ENCODE measurements at places on chromosomes 4 and X.
A peak's percentile ranks its signal among the peaks of the same experiment; 100 is the strongest.

DNA sequence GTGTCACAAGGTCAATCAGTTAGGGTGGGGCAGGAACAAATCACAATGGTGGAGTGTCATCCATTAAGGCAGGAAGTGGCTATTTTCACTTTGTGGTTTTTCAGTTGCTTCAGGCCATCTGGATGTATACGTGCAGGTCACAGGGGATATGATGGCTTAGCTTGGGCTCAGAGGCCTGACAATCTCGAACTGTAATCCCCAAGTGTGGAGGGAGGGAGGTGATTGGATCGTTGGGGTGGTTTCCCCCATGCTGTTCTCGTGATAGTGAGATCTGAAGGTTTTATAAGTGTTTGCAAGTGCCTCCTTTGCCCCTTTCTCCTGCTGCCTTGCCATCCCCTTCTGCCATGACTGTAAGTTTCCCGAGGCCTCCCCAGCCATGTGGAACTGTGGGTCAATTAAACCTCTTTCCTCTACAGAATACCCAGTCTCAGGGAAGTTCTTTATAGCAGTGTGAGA lies 36.7 kb upstream of the STS start:
- DNase-seq = no peak

DNA sequence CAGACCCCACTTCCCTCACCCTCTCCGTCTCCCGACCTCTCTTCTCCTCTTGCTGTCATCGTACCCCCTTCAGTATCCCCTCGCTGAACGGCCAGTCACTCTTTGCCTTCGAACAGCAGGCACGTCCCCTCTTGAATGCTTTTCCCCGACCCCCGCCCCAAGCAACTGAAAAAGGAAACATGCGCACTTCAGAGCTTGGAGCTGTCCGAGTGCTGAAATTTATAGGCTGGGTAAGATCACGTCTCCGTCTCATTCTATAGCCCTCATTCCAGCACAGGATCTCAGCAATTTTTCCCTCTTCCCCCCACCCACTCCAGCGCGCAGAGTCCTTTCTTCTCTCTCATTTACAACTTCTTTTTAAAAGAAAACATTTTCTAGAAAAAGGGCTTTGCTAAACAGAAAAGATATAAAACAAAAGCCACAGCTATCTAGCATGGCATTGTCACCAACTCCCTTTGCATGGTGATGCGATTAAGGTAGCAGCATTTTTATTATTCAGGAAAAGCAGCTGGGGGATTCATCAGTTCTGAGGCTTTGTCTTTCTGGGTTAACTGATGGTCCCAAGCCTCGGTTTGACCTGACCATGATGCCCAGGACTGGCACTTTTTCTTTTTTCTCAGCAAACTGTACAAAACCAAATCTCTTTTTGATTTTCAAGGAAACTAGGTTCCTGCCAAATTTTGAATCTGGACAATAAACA lies at the start of gene GLRA2:
GLRA2 (plus strand) TSS at position 247 of the 700 bp plus-strand sequence. CDS start 522 bp downstream, outside the sequence.
- no peak for DNase-seq

GRCh38 chrX:19686876-19687275 lies 171.6 kb upstream of the MAP3K15 start:
- DNase-seq = no peak

- DNase-seq = no peak
Observed at GRCh38 chr4:7775396-7775795, 164.3 kb downstream of the AFAP1 start.

DNA sequence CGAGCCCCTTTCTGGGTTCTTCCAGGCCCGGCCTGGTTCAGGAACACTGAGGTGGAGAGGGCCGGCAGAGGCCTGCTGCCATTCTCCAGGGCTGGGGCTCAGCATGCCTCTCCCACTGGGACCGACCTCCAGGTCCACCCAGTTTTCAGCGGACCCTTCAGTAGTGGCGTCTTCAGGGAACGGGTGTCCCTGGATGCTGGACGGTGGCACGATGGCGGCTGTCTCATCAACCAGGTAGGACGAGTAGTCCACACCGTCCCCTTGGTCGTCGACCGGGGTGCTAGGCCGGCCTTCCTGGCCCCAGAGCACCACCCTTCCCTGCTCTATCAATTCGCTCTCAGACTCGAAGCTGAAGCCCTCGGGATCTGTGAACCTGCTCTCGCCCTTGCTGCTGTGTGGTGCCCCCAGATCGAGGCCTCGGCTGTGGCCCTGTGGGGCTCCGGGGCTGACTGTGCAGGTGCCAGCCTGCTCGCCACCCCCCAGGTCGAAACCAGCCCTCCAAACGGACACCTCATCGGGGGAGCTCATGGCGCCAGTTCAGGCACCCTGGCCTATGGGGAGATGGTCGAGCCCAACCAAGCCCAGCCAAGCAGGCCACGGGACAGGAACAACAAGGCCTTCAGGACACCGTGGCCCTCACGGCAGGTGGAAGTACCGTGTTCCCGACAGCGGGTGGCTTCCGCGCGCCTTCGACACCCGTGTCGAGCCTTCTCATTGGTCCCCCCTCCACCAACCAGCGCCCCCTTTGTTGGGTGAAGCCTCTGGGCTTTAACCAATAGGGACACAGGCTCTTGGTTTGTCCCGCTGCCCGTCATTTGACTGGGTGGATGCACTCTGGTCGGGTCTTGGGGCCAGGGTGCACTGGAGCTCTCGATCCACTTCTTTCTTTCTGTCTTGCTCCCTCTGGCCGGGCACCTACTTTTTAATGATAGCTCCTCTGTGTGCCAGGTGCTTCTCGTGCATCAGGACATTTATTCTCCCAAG lies 814 bp upstream of the LOC101059915 start:
- no peak for DNase-seq

GRCh38 chr4:107885865-107886264 lies 45.5 kb upstream of the CYP2U1 start:
- DNase-seq = no peak

DNA sequence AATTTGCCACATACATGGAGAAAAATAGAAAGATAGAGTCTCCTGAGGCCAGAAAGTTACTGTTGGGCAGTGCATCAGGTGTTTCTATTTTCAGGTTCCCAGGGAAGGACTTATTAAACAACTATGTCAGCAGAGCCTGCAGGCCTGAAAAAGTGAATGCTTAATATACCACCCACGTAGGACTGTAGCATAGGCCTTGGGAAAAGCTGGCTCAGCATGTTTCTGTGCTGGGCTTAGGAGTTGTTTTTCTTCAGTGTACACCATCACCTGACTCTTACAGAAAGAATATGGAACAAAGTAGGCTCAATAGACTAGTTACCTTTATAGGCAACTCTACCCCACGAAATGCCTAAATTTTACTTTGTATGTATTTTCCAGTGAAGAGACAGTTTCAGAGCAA lies 1385.9 kb downstream of the FAM133A start:
- DNase-seq = no peak

GRCh38 chr4:186772936-186773487 lies 49.4 kb upstream of the FAT1 start:
- DNase-seq = no peak

GRCh38 chrX:121064579-121064978 lies 17.2 kb downstream of the GLUD2 start:
- DNase-seq = no peak

GRCh38 chr4:99062120-99062519 lies 26.5 kb downstream of the ADH5 start:
- DNase-seq = no peak

GRCh38 chr4:71130827-71131603 lies 137.6 kb downstream of the DCK start:
- no peak for DNase-seq

- DNase-seq = no peak
Observed at GRCh38 chr4:4329496-4329895, 39.4 kb downstream of the ZBTB49 start.

- DNase-seq = no peak
Observed at GRCh38 chrX:20267931-20268701, 1.4 kb upstream of the RPS6KA3 start.

- no peak for DNase-seq
Observed at GRCh38 chrX:142804085-142804484, 221.6 kb upstream of the SPANXN4 start.

DNA sequence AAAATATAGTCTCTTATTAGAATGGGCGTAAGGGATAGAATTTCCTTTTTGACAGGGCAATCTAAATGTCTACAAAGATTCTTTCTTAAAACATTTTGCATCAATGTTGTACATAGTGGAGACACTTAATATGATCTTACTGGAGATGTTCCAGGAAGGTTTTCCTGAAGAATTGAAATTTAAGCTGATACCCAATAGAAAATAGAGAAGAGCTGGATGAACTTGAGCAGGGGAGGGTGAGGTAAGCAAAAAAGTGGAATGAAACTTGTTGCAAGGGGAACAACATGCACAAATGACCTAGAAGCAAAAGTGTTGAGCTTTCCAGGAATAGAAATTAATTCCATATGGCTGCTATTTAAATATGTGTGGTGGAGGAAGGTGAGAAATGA lies 19.7 kb downstream of the SLAIN2 start:
- no peak for DNase-seq

- no peak for DNase-seq
Observed at GRCh38 chr4:123682931-123683330, 286.3 kb downstream of the SPRY1 start.

- DNase-seq = no peak
Observed at GRCh38 chr4:144645102-144645630, 790 bp upstream of the HHIP start.

DNA sequence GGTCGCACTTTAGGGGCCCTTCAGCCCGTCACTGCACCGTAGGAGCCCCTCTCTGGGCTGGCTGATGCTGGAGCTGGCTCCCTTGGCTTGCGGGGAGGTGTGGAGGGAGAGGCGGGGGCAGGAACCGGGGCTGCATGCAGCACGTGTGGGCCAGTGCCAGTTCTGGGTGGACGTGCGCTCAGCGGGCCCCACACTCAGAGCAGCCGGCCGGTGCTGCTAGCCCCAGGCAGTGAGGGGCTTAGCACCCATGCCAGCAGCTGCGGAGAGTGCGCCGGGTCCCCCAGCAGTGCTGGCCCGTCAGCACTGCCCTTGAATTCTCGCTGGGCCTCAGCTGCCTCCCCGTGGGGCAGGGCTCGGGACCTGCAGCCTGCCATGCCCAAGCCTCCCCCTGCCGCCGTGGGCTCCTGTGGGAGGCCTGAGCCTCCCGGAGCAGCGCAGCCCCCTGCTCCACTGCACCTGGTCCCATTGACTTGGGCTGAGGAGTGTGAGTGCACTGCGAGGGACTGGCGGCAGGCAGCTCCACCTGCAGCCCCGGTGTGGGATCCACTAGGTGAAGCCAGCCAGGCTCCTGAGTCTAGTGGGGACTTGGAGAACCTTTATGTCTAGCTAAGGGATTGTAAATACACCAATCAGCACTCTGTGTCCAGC lies 108.8 kb upstream of the RASGEF1B start:
- DNase-seq = no peak

DNA sequence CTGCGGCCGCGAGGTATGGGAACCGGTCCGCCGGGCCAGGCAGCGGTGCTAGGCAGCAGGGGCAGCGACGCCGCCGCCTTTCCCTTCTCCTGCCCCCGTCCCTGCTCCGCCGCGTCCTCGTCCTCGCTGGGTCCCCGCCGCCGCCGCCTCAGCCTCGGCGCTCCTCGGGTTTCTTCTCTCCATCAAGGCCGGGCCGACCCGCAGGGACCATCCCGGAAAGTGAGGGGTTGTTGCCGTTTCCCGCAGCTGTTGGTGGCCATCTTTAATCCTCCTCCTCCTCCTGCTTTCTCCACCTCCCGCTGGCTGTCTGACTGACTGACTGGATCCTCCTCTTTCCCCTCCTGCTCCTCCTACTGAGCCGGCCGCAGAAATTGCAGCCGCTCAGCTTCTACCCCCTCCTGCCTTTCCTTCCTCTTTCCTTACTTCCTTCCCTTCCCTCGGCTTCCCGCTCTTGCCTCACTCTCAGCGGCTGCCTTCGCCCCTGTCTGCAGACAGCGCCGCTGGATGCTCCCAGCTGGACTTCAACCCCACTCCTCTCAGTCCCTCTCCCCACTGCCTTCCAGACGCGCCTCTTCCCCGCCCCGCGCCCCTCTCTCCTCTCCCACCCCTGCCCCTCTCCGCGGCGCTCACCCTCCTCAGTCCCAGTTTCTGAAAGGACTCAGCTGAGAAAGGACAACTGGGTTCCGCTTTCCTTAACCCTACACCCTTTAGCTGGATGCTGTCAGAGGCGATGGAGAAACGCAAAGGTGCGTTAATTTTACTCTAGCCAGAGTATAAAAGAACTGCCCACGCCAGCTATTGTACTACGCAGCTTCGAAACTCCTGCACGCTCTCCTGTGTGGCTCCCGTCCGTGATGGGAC lies at the start of gene WDFY3:
WDFY3 (minus strand) TSS at position 309 of the 861 bp plus-strand sequence. CDS start 106,099 bp downstream, outside the sequence.
- peak; percentile 69 for DNase-seq

DNA sequence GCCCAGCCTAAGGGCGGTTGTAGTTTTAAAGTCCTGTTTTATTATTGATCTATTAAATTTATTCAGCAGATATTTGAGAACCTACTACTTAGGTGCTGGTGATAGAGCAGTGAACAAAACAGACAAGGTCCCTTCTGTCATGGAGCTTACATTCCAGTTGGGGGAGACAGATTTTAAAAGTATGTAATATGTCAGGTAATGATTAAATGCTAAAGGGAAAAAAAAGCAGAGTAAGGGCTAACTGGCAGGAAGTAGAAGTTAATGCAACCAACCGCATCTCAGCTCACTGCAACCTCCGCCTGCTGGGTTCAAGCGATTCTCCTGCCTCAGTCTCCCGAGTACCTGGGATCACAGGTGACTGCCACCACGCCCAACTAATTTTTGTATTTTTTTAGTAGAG lies 7.8 kb upstream of the MCUB start:
- no peak for DNase-seq

- DNase-seq = no peak
Observed at GRCh38 chr4:24413311-24413784, 171.0 kb downstream of the DHX15 start.

GRCh38 chr4:21806991-21807390 lies 141.6 kb downstream of the KCNIP4 start:
- DNase-seq = no peak

GRCh38 chrX:18981124-18981807 lies 2.6 kb downstream of the PHKA2 start:
- no peak for DNase-seq

DNA sequence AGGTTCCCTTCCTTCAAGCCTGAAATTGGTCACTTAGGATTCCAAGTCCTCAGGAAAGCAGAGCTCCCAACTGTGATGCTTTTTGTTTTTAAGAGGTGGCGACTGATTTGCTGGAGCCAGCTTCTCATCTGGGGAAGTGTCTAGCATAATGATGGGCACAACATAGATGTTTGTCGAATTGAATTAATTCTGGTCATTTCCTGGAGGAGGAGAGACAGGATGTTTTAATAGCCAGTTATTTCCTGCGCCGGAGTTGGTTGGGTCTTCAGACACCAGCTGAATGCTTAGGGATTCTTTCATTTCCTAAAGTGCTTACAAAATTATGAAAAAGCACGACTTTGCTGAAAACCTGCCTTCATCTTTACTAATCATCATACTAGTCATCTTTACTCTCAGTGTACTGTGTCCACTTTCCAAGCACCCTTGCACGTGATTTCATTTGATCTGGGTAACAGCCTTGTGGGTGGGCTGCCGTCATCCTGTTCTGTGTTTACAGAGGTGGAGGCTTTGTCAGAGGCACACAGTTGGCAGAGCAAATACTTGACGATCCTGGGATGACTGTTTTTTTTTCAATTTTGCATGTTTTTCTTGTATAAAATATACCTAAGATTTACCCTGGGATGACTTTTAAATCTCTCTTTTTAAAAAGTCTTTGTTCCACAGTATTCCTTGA lies 49.5 kb downstream of the RGS12 start:
- peak; percentile 69 for DNase-seq

- DNase-seq = no peak
Observed at GRCh38 chrX:111020283-111020682, 75.7 kb upstream of the PAK3 start.

- no peak for DNase-seq
Observed at GRCh38 chrX:44675362-44676024, 132.8 kb upstream of the FUNDC1 start.

Measured in SK-N-MC (cell line).